Heart right ventricle (tissue), 16 donors: ENCODE measurements at places on chromosomes 3 and 15. TPM values are rescaled to one million over a fixed set of nuclear protein-coding genes. Genes with fewer than 3 reads are reported as not detected.

Gene MORC1
- not detected for total RNA-seq

DNA sequence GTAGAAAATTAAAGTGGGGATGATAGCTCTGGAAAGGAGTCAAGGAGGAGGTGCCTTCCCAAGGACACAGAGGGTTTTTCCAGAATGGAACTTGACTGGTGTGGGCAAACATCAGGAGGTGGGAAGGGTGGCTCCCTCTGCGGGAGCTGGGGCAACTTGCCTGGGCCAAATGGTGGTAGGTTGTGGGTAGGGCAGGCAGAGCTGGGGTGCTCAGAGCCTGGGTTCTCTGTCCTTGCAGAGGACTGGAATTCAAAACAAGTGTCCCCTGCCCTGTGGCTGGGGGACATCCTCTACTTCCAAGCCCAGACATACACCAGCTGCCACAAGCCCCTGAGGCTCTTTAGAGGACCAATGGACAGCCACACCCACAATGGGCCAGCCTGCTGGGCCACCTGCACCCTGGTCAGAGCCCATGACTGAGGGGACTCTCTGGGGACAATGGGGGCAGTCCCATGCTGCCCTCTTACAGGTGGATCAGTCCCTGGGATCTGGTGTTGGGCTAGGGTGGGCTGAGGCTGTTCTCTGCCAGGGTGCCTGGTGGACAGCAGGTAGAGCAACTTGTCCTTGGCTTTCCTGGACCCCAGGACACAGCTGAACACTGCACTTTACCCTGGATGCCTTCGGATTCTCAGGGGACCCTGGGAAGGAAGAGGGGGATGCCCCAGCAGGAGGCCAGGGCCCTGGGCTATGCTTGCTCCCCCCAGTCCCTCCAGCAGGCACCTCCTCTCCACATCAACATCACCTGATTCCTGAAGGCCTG is 38.6 kb upstream of the CSPG4 start:
- no peaks in the 10 kb centered on the region for H3K4me1 ChIP-seq
- no peak overlapping the region for H3K27ac ChIP-seq
- DNase-seq: no peak

- no peak overlapping the region for H3K4me3 ChIP-seq
- H3K27me3 ChIP-seq: no peaks in the 10 kb centered on the region
- H3K4me1 ChIP-seq: peaks cover 16% of the 10 kb centered on the region
- H3K27ac ChIP-seq: no peak overlapping the region
- no peaks in the 10 kb centered on the region for H3K36me3 ChIP-seq
These were observed 30.5 kb downstream of the MELTF start for GRCh38 chr3:196998966-196999760.

GRCh38 chr15:60344987-60345386 is 52.8 kb downstream of the ANXA2 start:
- H3K4me1 ChIP-seq: no peaks in the 10 kb centered on the region
- no peaks in the 10 kb centered on the region for H3K27me3 ChIP-seq
- H3K4me3 ChIP-seq: no peak overlapping the region
- no peak overlapping the region for H3K27ac ChIP-seq
- H3K36me3 ChIP-seq: peaks cover 24% of the 10 kb centered on the region
- no peak for DNase-seq

Gene PDCD6IP
- total RNA-seq: 160 TPM

Gene HIGD2B
- not detected for total RNA-seq

Gene SAMMSON
- total RNA-seq: not detected

DNA sequence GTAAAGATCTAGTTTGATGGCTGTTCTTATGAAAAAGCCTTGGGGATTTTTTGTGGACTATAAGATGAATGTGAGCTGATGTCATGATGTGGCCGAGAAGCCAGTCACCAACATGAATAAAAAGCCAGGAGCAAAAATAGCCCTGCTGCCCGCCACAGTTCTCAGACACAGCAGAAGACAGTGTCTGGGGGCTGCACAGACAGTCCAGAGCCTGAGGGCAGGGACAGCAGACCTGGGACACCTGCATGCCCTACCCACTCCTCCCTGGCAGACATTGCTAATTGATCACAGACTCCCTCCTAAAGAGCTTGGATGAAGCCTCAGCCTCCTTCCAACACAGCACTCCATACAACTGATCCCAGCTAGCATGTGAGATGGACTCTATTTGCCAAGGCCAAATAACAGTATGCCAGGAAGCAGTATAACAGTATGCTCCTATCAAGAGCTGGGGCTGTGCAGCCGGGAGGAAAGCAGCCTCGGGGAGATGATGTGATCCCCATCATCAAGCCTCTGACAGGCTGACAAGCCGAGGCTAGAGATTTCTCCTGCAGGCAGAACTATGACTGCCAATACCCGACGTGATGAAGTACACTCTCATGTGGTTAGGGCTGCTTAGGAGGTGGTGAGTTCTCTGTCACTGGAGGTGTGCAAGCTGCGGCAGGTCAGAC is 105.4 kb upstream of the RPL32 start:
- peaks cover 18% of the 10 kb centered on the region for H3K36me3 ChIP-seq
- peaks cover 78% of the 10 kb centered on the region for H3K4me1 ChIP-seq
- DNase-seq: no peak
- no peak overlapping the region for H3K4me3 ChIP-seq

Gene EIF4E3
- total RNA-seq: 52.2 TPM

GRCh38 chr3:126107957-126108675 is 24.2 kb upstream of the SLC41A3 start:
- no peak overlapping the region for H3K27ac ChIP-seq
- no peak overlapping the region for H3K4me3 ChIP-seq
- H3K27me3 ChIP-seq: no peaks in the 10 kb centered on the region
- H3K36me3 ChIP-seq: peaks cover 11% of the 10 kb centered on the region

- no peak for DNase-seq
- no peak overlapping the region for H3K27ac ChIP-seq
- no peaks in the 10 kb centered on the region for H3K4me1 ChIP-seq
- H3K36me3 ChIP-seq: no peaks in the 10 kb centered on the region
These were observed 467.2 kb upstream of the AGTR1 start for GRCh38 chr3:148230473-148230872.

Gene ZBTB38
- 145 TPM for total RNA-seq

DNA sequence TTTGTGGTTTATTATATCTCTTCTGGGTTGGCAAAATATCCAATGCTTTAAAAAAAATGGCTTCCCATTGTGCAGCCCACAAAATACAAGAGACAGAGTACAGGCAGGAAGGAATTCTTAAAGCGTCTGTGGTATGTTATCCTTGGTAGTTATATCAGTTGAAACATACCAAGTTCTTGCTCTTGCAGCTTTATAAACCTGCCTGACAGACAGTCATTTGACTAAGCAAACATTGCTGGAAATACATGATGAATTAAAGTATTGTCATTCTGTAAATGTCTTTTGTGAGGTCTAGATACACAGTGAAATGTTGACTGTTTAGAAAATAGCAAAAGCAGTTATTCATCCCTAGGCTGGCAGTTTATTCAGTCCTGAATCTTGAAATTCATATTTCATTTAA is 44.8 kb upstream of the MAP3K13 start:
- no peak for DNase-seq
- H3K36me3 ChIP-seq: no peaks in the 10 kb centered on the region
- peaks cover 6% of the 10 kb centered on the region for H3K4me1 ChIP-seq
- no peak overlapping the region for H3K4me3 ChIP-seq

- no peak for DNase-seq
- no peak overlapping the region for H3K4me3 ChIP-seq
- no peaks in the 10 kb centered on the region for H3K36me3 ChIP-seq
- no peaks in the 10 kb centered on the region for H3K4me1 ChIP-seq
- no peaks in the 10 kb centered on the region for H3K27me3 ChIP-seq
These were observed 205.3 kb downstream of the NFKBIZ start for GRCh38 chr3:102054543-102055080.

DNA sequence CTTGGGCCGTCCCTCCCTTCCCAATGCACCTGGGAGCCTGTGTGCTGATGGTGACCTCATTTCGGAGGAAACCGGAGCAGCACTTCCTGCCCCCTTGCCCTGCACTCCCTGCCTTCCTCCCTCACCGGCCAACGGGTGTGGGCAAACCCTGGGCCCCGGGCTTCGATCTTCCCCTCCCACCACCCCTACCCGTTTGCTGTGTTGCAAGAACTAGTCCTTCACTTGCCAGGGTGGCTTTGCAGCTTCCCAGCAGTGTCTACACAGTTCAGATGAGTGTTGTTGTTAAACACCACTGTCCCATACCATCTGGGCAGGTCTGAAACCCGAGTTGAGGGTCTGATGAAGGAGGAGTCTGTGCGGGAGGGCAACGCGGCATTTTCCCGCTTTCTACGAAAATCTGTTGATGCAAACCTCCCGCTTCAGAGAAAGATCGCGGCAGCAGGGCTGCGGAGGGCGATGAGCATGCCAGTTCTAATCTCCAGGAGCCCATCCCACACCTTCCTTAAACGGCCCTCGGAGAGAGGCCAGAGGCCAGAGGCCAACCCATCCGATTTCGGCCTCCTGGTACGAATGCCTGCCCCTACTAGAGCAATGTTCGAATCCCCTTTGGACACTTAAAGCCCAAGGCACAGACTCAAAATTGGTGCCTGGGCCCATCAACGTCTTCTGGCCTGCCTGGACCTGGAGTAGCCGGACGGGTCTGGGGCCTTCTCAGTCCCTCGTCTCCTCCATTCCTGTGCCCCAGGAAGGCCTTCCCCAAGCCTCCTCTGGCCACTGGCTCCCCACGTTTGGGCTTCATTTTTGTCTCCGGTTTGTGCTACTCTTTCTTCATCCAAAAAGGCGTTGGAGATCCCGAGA is 35.7 kb upstream of the POLG start:
- peaks cover 18% of the 10 kb centered on the region for H3K4me1 ChIP-seq
- DNase-seq: no peak
- peaks cover 58% of the 10 kb centered on the region for H3K27me3 ChIP-seq

Gene FAM3D
- not detected for total RNA-seq

- H3K4me1 ChIP-seq: no peaks in the 10 kb centered on the region
- no peak overlapping the region for H3K27ac ChIP-seq
- H3K4me3 ChIP-seq: no peak overlapping the region
- H3K27me3 ChIP-seq: no peaks in the 10 kb centered on the region
These were observed 43.3 kb downstream of the ADPGK start for GRCh38 chr15:72740219-72740618.

Gene NR2F2
- total RNA-seq: 31.7 TPM

Gene HRH1
- total RNA-seq: 1.9 TPM

Gene ZDHHC19
- total RNA-seq: not detected

DNA sequence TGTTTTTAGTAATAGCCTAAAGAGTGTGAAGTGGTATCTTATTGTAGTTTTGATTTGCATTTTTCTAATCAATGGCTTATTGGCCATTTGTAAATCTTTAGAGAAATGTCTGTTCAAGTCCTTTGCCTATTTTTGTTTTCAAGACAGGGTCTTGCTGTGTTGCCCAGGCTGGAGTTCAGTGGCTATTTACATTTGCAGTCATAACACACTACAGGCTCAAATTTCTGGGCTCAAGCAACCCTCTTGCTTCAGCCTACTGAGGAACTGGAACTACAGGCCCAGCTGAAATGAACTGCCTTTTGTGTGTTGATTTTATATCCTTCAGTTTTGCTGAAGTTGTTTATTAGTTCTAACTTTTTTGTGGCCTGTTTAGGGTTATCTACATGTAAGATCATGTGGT is 27.9 kb downstream of the BSN start:
- H3K27me3 ChIP-seq: no peaks in the 10 kb centered on the region
- no peaks in the 10 kb centered on the region for H3K4me1 ChIP-seq
- no peak overlapping the region for H3K4me3 ChIP-seq
- no peak for DNase-seq
- H3K36me3 ChIP-seq: no peaks in the 10 kb centered on the region

Gene OR5K2
- not detected for total RNA-seq

GRCh38 chr3:106228271-106228670 is 359.5 kb upstream of the CBLB start:
- no peak overlapping the region for H3K4me3 ChIP-seq
- H3K4me1 ChIP-seq: no peaks in the 10 kb centered on the region

- H3K27ac ChIP-seq: no peak overlapping the region
- peaks cover 2% of the 10 kb centered on the region for H3K4me1 ChIP-seq
- no peaks in the 10 kb centered on the region for H3K36me3 ChIP-seq
- H3K27me3 ChIP-seq: no peaks in the 10 kb centered on the region
- DNase-seq: peak; percentile 6
These were observed 38.5 kb downstream of the PYDC2 start for GRCh38 chr3:191499307-191500080.

DNA sequence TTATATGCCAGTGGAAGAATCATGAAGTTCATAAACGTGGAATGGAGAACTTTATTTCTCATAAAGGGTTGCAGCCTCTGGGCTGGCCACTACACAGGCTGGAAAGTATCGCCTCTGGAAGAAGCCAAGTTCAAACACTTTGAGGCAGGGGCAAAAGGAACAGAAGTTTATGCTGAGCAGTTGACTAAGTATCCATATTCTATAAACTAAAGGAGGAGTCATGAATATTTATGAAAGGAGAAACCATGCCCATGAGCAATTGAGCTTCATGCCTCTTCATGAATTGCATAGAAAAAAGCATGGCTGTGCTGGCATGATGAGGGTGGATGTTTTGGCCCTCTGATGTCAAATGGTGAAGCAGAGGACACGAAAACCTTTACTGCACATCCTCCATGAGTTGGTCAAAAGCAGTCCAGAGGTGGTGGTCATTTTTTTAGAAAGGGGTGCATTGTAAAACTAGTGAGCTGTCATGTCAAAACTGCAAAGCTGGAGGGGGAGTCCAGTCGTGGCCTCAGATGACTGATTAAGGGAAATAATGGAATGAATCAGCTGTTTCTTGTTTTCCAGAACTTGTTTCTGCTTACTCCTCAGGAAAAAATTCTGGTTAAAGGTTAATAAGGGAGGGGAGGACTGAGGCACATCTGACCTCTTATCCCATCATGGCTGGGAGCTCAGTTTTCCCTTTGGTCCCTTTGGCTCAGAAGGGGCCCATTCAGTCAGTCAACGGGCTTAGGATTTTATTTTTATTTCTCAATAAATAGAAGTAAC is 276.7 kb downstream of the CHL1 start:
- no peaks in the 10 kb centered on the region for H3K27me3 ChIP-seq
- no peaks in the 10 kb centered on the region for H3K36me3 ChIP-seq
- H3K27ac ChIP-seq: no peak overlapping the region
- DNase-seq: no peak

DNA sequence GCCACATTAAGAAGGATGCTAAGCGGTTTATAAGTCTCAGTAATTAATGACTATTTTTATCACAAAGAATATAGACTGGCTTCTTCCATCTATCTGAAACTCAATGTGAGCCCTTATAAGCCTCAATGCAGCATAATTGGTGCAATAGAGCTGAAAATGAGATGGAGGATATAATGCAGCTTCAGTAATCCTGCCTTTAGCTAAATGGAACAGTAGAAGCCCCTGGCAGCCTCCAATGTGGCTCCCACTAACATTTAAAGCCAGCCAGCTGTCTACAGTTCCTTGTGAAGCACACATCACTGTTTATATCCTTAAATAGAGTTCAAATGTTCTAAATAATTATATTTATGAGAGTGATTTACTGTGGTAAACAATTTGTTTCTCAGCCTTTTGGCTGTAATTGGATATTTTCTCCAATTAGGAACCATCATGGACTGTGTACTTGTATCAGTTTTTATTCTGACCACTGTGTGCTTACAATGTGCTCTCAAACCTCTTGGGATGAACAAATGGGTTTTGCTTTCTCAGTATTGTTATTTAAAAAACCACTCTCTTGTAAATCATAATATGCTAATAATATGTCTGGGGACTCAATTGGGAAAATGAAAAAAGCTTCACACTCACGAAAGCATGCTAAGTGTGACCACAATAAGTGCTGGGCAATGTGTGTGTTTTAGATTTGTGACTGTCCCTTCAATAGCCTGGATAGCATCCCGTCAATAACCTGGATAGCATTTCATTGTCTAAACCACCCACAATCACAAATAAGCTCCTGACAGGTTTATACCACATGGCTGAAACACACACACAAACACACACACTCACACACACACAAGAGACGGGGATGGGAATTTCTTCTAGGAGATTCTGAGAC is 366.6 kb downstream of the GBE1 start:
- no peak overlapping the region for H3K27ac ChIP-seq
- H3K4me1 ChIP-seq: no peaks in the 10 kb centered on the region
- H3K36me3 ChIP-seq: no peaks in the 10 kb centered on the region
- no peak overlapping the region for H3K4me3 ChIP-seq
- no peak for DNase-seq
